ENCODE measurements at places on chromosomes 4 and X.

- DNase-seq, result no peak
Observed at GRCh38 chr4:68183417-68183816, 53.7 kb upstream of the TMPRSS11F start.

DNA sequence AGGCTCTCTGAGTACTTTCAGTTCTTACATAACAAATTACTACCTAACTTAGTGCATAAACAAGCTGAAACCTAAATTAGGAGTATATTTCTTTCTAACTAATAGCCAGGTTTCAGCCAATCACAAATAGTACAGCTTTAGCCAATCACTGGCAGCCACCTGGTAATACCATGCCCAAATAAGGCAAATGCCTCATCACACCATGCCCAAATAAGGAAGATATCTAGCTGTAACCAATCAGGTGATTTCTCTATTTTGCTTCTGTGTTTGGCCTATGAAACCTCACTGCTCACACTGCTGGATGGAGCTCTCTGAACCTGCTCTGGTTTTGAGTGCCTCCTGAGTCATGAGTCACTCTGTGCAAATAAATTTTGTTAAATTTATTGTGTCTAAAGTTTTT lies 113.5 kb downstream of the DDIT4L start:
- DNase-seq, result no peak

GRCh38 chr4:55020131-55020530 lies 105.3 kb downstream of the KDR start:
- no peak for DNase-seq

GRCh38 chrX:56762220-56762619 lies 33.2 kb downstream of the NBDY start:
- DNase-seq, result no peak

DNA sequence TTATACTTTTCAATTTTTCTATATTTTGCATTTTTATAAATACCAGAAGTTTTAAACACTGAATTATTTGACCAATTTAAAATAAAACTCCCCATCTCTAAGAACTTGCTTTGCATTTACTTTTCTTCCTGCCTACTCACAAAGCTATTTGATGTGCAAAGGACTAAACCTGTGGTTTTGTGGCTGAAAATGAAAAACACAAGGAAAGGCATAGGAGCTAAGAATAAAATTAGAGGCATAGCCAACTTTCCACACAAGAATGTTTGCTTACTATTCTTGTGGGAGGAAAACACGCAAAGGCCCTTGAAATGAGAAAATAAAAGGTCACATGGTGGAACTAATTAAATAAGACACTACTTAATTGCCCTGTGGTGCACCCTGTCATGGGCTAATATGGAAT lies 221.2 kb downstream of the KLHL13 start:
- no peak for DNase-seq

Data from HS-27A (cell line).